ENCODE measurements at places on chromosomes 7 and 10.

DNA sequence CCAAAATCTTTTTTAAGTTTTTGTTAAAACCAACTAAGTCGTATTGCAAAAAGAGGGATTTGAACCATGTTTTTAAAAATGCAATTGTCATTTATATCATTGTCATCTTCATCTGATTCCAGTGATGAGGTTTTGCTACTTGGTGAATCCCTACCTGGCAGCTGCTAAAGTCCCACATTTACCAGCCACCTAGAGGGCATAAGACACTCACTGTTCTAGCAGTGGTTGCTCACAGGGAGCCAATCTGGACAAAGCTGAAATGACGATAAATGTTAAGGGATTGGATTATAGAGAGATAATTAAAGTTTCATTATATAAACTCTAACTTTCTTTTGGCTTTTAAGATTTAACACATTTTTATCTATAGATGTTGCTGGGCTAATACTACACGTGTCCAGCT is 18.7 kb downstream of the KIFBP start:
- DNase-seq = no peak

DNA sequence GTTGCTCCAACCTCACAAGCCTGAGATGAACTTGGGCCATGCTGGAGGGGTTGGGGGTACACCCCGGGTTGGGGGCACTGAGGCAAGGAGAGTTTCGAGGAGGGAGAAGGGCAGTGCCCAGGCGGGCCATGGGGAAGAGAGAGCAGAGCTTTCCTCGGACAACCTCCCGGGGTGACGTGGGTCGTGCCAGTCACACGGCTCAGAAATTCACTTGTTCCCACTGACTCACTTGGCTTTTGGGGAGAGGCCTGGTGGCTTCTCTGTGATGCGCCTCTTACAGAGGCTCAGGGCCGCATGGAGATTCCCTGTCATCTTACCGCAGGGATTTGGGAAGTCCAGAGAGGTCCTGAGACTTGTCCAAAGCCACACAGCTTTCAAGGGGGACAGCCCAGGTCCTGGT is 2.9 kb downstream of the LAT2 start:
- DNase-seq = no peak

DNA sequence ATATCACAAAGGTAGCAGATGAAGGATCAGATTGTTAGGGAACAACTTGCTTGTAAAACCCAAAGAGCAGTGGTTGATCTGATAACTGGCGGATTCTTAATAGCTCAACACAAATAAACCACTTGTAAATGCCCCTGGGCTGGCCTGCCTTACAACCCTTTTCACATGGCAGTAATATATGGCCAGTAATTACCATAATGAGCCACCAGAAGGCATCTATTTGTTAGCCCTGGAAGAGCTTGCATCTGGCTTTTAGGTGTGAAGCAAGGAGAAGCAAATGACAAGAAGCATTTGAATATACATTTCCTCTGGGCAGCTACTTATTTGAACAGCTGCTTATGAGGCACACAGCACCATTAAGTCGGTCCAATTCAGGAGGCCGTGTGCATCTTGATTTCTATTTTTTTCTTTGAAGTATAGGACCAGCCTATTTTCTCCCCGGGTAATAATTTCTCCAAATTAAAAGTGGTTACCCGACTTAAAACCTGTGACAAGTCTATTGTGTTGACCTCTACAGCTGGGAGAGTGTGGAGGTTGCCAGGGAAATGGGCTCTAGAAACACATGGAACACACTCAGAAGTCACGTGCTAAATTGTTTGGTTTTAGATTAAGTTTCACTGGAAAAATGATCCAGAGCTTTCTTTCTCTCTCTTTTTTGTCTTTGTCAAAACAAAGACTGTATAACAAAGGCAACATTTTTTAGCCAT is 113.4 kb downstream of the SEM1 start:
- no peak for DNase-seq

DNA sequence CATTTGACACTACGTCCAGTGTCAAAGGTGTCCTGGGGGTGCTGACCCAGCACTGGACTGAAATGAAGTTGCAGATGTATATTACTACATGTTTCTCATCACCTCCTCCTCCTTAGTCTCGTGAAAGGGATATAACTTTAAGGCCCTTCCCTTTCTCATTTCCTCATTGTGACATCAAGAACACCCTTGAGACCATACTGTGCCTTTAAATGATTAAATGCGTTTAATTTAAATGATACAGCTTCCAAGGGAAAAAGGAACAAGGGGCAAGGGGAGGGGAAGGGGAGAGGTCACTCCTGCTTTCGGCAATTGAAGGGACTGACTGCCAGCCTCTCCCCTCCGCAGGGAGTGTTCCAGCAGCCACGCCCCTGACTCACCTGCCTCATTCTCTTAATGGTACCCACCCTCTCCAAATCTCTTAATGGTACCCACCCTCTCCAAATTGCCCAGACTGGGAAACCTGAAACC is 80.5 kb upstream of the KMT2E start:
- no peak for DNase-seq

- no peak for DNase-seq
These were observed 22.5 kb upstream of the GNA12 start for GRCh38 chr7:2866601-2867000.

DNA sequence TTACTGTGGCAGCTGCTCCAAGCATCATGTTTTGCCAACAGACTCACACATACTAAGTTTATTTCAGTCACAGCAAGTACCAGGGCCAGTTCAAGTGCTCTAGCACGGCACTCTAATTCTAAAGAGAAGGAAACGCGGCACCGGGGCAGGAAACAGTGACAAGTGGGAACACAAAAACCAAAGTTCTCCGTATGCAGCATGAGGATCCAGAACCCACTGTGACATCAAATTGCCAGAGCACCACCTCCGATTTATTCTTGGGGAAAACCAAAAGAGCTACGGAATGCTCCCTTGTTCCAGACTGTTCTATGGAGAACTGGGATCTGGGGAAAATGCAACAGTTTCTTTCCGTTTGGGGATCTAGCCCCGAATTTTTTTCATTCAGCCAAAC is 448 bp upstream of the PTER start:
- no peak for DNase-seq

DNA sequence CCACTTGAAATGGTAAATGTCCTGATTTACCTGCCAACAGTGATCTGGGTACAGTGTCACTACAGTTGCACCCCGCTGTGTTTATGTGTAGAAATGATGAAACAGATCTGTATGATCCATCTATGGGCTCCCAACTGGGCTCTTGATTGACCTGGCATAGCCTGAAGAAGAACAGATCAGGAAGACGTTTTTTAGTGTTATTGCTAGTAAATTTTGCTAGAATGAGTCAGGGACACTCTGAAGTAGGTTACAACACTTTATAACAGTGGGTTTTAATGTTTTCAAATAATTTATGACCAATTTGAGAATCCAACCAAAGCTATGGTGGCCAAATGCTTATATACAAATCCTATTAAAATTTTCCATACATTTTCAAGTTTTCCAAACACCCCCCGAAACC is 110.3 kb downstream of the DKK1 start:
- DNase-seq = no peak

- no peak for DNase-seq
These were observed 131.8 kb downstream of the BMPER start for GRCh38 chr7:34036972-34037792.

- no peak for DNase-seq
These were observed 722.2 kb downstream of the PARD3 start for GRCh38 chr10:34092891-34093290.

DNA sequence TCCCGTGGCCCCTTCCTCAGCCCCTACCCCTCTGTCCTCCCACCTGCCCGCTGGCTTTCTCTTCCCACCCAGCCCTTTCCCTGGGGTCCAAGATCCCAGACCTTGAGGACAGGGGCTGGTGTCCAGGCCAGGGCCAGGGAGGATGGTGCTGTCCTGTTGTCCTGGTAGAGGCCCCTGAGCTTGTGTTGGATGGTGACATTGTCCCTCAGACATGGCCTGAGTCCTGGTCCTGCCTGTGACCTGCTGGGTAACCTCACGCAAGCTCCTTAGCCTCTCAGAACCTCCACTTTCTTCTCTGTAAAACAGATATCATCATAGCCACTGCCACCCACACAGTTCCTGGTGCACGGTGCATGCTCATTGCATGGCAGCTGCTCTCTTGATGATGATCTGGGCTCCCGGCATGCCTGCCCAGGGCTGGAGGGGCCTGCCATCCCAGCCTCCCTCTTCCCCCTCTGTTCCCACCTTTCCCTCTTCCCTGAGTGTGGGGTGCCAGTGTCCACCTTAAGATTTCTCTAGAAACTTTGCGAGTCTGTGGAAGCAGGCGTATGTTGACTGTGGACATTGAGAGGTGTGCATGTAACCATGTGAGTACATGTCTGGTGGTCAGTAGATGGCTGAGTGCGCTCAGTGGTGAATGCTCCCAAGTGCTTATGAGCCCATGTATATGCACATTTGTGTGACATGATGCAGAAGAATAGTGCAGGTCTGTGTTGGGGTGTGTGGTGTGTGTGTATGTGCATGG is 60.4 kb downstream of the NEURL1 start:
- no peak for DNase-seq

DNA sequence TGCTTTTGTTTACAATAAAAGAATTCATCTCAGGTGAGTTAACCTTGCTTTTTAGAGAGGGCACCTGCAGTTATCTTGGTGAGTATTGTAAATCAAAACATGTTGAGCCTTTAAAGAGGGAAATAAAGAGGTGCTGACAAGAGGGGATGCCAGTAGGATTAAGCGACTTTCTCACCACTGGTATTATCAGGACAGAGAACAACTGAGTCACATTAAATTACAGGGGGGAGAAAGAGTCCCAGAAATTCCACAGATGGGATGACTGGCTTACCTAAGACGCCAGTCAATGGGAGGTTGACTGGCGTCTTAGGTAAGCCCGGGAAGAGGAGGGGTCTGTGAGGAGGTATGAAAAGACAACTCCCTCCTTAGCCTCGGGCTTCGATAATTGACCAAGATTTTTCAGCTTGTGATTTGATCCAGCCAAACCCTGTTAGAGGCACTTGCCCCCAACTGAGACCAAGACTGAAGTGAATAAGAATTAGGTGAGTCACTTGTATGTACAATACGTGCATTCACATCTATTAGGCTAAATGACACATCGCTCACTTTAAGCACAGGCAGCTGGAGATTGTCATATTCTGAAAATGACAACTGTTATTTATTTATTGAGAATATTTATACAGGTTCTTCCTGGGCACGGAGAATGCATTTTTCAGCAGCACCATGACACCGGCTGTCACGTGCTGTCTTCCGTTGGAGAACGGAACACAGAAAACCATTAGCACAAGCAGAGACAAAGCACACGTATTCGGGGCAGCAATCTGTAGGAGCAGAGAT is 117.6 kb downstream of the SEM1 start:
- no peak for DNase-seq

DNA sequence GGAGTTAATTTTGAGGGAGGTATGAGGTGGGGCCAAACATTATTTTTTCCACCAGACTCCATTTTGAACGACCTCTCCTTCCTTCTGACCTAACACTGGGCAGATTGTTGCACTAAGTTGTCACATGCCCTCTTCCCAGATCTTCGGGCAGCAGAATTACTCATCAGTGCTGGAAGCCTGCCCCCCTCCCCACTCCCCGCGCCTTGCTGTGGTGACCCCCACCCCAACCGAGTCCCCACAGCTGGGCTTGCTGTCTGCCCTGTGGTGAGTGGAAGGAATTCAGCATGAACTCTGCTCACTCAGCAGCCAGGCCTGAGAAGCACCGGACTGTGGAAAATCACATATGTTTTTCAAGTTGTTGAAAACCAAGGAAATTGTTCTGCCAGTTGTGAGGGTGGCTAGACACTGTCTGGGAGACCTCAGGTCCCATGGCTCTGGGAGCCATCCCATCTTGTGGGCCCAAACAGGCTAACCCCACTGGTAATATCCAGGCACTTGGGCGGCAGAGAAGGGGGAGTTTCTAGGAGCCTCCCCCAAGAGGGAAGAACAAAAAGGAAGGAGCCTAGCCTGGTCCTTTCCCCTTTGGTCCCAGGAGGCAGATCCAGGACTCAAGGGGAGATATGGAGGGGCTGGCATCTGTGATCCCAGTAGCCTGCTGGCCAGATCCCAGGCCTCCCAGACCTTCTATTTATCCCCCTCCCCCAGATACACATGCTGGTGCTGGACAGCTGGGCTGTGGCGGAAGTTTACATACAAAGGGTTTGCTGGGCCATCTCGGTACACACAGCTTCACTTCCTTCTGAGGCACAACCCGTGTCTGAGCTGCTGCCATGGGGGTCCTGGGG is 3.5 kb upstream of the AEBP1 start:
- DNase-seq = no peak

DNA sequence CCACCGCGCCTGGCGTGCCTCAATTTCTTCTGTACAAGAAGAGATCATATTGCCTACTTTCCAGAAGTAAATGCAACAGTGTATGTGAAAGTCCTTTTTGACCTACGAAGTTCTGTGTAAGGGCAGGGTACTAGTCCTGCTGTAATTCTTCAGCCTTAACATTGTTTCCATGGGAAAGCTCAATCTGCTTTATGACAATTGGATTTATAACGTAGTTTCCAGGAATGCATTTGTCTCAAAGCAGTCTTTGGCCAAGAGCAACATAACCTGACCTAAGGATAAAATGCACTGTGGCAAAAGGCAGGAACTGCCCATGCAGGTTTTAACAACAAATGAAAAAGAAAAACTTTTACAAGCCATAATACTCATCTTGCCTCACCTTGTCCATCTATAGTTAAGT is 108.1 kb upstream of the PODXL start:
- no peak for DNase-seq

GRCh38 chr7:81833401-81833800 is 63.6 kb upstream of the HGF start:
- no peak for DNase-seq

GRCh38 chr10:133438711-133439273 is 14.4 kb upstream of the SPRN start:
- no peak for DNase-seq

Measured in H9 (cell line).